ENCODE measurements at places on chromosomes 12 and 14.

GRCh38 chr12:75568393-75568792 lies 57.0 kb upstream of the KRR1 start:
- no peak for DNase-seq

- no peak for DNase-seq
Observed at GRCh38 chr14:31726337-31726736, 165.1 kb downstream of the NUBPL start.

DNA sequence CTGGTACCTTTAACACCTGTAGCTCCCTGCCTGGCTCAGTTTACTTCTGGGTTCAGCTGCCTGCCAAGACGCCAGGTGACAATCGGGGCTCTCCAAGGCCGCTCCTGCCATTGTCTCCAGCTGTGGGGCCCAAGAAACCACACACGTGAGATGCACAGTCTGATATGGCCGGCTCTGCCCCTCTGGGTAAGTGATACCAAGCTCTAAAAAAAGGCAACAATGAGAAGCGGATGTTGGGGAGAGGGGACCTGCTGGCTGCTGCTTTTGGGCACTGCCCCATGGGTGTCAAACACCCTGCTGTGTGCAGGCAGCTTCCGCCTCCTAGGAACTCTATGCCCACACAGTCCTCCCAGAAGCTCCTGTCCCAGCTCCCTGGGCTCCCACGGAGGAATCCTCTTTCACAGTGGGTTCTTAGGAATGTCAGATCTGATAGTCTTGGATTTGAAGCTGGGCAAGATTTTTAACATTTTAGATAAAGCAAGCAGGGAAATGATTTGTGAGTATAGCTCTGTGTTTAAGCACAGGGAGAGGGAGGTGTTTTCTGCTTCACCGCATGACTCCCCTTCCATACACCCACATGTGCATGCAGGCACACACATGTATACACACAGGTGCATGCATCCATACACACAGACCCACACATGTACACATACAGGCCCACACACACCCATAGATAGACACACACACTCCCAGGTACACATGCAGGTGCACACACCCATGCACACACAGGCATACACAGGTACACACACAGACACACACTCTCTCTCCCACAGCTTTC lies 1135.8 kb downstream of the BCL11B start:
- peak; percentile 22 for DNase-seq

DNA sequence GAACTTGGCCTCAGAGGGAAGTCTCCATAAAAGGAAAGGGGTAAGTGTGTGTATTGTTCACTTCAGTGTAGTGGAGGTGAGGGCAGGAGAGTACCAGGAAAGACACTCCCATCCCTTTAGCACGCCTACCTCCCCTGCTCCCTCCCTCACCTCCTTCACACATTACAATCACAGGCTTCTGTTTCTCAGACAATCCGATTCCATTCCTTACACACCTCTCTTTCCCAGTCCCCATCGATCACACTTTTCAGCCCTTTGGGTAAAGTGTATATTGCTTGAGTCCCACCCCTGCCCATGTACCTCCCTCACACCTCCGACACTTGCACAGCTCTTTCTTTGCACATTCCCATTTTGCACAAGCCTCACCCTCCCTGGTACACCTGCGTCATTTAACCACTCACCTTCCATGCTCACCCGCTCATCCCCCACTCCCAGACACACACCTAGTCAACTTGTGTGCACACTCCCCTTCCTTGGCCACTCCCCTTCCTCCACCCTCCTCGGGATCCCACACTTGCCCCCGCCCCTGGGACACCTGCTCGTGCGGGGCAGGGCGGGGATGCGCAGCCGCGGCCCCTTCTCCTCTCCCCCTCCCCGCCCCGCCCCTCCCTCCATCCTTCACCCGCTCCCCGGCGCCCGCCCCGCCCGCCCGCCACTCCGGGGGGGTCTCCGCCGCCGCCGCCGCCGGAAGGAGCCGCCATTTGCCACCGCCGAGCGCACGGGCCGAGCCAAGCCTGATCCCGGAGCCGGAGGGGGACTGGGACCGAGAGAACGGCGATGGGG lies at the start of gene MARCHF9:
TSS of gene MARCHF9 (plus strand) at position 693 of the 783 bp plus-strand sequence. CDS start 426 bp downstream, outside the sequence.
- peak; percentile 86 for DNase-seq

DNA sequence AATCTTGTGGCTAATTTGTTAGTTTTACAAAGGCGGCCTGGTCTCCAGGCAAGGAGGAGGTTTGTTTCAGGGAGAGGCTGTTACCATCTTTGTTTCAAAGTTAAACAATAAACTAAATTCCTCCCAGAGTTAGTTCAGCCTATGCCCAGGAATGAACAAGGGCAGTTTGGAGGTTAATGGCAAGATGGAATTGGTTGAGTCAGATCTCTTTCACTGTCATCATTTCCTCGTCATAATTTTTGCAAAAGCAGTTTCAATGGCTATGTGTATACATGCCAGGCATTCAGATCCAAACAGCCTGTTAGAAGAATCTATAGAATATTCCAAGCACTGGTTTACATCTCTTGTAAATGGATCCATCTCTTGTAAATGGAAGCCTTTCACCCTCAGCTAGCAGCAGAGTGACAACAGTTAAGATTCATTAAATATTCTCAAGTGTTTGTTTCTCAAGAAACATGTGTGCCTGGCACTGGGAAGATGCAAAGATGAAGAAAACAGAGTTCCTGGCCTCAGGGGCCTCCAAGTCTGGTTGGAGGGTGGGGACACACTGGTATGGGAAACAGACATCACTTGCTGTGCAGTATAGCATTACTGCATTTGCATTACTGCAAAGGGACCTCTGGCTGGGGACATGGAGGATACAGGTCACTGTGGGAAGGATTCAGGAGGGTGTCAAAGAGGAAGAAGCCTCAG lies 65.8 kb downstream of the RIN3 start:
- no peak for DNase-seq

- DNase-seq = no peak
Observed at GRCh38 chr12:28413460-28414109, 223.3 kb downstream of the CCDC91 start.

DNA sequence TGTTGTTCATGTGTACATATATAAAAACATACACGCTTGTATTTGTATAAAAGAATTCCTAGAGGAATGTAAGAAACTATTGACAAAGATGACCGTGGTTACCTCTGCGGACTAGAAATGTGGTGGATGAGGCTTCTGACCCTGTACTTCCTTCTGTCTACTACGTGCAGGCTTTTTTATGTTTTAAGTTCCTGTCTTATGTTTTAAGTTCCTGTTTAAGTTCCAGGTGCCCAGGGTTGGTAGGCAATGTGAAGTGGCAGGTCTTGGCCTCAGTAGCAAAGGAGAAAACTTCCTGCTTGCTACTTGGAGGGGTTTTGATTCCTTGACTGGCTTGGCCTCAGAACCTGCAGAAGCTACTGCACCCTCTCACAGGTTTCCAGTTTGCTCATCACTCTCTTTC lies 11.6 kb downstream of the POMT2 start:
- no peak for DNase-seq

GRCh38 chr12:51098611-51099010 lies 15.2 kb upstream of the CSRNP2 start:
- no peak for DNase-seq

DNA sequence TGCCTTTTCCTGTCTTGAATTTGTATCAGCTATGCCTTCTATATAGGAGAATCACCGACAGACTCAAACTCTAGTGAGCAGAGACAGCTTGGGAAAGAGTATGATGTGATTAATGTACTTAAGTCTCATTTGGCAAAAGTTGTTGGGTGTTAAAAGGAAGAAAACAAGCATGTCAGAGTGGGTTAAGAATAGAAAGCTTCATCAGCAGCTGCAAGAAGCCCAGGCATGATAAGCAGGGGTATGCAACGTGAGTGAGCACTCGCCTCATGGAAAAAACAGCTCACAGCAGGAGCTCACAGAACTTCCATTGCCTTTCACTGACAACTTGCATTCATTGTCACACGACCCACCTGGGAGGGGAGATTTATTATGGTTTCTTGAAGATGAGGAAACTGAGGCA lies 35.9 kb upstream of the WNK1 start:
- DNase-seq = no peak

DNA sequence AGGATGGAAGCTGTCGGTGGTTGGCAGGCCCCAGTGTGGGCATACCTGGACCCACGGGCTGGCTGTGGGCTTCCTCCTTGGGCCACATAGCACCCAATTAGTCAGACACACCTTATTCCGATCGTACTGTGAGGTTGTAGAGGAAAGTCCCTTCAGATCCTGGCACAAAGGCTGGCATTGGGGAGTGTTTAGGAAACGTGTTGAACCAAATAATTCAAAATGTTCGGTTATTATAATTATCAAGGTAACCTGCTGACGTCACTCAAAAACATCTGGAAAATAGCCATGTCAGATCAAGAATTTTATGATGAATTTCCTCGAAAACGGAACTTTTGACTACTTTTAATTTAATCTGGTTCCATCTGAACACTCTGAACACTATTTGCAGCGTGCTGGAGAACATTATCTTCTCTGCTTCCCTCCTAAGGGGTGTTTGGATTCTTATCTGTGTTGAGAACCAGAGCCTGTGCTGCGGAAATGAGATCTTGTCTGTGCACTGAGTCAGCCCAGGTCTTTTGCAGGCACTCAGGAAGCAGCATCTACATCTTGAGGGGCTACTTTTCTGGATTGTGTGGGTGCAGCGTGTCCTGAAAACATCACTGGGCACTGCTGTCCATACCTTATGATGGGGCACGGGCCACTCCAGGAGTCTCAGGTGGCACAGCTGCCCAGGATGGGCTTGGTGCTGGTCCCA lies 100.3 kb downstream of the SLC25A47 start:
- DNase-seq = no peak

DNA sequence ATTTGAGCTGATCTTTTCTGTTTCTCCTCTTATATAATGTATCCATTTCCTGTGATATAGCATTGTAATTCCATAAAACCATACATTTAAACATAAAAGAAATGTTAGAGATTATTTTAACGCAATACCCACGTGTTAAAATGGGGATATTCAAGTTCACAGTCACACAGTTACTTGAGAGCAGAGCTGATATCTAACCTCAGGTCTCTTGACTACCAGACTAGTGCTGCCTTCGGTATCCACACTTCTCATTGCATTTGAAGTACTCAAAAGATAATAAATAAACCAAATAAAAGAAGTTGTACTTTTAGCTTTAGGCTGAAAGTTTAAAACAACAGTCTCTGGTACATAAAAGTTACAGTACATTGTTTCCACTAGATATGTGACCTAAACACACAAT lies 2.9 kb downstream of the CLECL1 start:
- DNase-seq = no peak

DNA sequence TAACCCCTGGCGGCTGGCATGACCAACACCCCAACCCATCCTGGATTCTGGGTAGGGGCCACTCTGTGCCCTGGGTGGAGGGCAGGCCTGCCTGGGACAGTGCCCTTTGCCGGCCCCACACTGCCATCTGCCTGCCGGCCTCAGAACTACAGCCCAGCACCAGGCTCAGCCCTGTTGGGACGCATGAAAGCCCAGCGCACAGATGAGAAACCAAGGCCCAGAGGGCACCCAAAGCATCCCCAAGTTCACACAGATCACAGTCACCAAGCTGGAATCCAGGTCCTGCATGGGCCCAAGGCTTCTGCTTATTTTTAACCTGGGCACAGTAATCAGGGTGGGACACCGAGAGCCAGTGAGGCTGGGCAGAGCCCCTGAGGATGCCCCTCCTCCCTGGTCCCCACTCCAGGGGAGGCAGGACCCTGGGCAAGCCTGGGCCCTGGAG lies 26.2 kb downstream of the RFLNA start:
- peak; percentile 28 for DNase-seq

GRCh38 chr14:74019408-74020137 lies 424 bp downstream of the BBOF1 start:
- no peak for DNase-seq

DNA sequence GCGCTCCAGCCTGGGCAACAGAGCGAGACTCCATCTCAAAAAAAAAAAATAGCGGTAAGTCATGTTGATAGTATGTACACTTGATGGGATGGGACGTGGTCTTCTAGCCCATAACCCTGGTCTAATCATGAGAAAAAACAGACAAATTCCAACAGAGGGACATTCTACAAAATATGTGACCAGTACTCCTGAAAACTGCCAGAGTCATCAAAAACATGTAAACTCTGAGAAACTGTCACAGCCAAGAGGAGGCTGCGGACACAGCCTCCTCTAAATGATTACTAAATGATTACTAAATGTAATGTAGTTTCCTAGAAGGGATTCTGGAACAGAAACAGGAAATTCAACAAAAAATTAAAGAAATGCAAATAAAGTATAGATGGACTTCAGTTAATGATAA lies 20.9 kb downstream of the CDKL1 start:
- DNase-seq = no peak

- no peak for DNase-seq
Observed at GRCh38 chr14:68373847-68374444, 418.9 kb downstream of the ZFP36L1 start.

DNA sequence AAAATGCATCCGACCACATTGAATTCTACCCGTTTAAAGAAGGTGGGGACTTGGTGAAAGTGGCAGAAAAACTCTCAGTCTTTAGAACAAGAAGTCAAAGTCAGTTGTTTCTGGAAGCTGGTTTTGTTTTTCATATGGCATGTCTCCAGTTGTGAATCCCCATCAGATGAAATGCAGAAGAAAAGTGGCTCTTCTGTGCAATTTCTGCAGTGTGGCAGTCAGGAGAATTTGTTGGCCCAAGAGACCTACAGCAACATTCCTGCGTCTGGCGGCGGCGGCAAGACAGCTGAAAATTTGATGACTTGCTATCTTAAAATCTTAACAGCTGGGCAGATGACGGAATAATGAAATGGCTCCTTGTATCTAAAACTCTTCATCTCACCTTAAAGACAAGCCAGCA lies 201.5 kb downstream of the FOXN3 start:
- no peak for DNase-seq

GRCh38 chr12:105221583-105222283 lies 14.2 kb downstream of the APPL2 start:
- DNase-seq = no peak

GRCh38 chr12:54588110-54588889 lies at the start of gene PPP1R1A:
Gene PPP1R1A (minus strand): TSS chr12:54588659. CDS start chr12:54588488, 171 bp downstream.
- DNase-seq = no peak

- no peak for DNase-seq
Observed at GRCh38 chr14:100619396-100620254, 32.4 kb upstream of the BEGAIN start.
